Liver (tissue), 10 donors: ENCODE measurements at places on chromosomes 6 and 20. TPM values are rescaled to one million over a fixed set of nuclear protein-coding genes. Genes with fewer than 3 reads are reported as not detected.
A peak's percentile ranks its signal among the peaks of the same experiment; 100 is the strongest.

DNA sequence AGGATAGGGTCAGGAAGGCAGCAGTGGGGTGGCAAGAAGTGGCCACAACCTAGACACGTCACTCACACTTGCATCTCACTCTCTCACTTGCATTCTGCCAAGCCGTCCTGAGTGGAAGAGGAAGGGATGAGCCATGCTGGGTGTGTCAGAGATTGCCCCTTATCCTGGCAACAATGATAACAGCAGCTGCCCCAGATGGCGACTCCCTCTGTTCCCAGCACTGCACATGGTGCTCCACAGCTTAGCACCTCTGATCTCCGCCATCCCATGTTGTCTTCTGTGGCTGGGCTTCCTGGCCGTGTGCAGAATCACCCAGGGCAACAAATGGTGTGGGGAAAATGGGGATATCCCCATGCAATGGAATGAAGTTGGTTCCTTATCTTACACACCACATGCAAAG is 11.1 kb downstream of the KCNB1 start:
- H3K27me3 ChIP-seq, result no peaks in the 10 kb centered on the region
- H3K27ac ChIP-seq, result no peak overlapping the region
- no peaks in the 10 kb centered on the region for H3K36me3 ChIP-seq
- H3K4me1 ChIP-seq, result peaks cover 18% of the 10 kb centered on the region
- DNase-seq, result no peak

GRCh38 chr6:3293271-3294155 is 34.8 kb downstream of the PSMG4 start:
- no peaks in the 10 kb centered on the region for H3K36me3 ChIP-seq
- H3K27me3 ChIP-seq, result no peaks in the 10 kb centered on the region
- DNase-seq, result no peak

DNA sequence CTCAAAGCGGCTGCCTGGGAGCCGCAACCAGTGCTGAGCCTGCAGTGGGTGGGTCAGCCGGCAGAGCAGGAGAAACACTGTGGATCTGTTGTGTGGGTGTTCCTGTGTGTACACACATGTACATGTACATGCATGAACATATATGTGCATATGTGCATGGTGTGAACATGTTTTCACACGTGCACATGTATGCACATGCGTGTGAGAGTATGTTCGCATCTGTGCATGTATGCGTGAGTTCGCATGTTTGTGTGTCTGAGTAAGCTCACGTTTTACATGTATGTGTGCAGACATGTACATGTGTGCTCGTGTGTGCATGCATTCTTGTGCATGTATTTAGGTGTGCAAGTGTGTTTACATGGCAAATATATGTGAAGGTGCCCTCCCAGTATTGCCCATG is 302.6 kb downstream of the CDH4 start:
- no peak for DNase-seq
- no peaks in the 10 kb centered on the region for H3K36me3 ChIP-seq
- no peak overlapping the region for H3K4me3 ChIP-seq
- H3K4me1 ChIP-seq, result no peaks in the 10 kb centered on the region
- no peaks in the 10 kb centered on the region for H3K27me3 ChIP-seq

DNA sequence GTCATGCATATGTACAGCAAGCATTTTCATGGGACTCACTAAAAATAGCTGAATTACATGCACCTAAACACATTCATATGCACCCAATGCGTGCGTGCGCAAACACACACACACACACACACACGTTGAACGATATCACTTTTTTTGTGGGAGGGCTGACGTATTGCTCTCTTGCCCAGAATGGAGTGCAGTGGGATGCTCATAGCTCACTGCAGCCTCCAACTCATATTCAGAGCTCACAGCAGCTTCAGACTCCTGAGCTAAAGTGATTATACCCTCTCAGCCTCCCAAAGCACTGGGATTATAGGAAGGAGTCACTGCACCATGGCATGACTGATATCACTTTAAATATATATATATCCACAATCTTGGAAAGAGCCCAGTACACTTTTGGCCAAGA is 620.4 kb upstream of the MANEA start:
- no peak for DNase-seq
- H3K4me3 ChIP-seq, result no peak overlapping the region
- no peaks in the 10 kb centered on the region for H3K36me3 ChIP-seq
- no peak overlapping the region for H3K27ac ChIP-seq

DNA sequence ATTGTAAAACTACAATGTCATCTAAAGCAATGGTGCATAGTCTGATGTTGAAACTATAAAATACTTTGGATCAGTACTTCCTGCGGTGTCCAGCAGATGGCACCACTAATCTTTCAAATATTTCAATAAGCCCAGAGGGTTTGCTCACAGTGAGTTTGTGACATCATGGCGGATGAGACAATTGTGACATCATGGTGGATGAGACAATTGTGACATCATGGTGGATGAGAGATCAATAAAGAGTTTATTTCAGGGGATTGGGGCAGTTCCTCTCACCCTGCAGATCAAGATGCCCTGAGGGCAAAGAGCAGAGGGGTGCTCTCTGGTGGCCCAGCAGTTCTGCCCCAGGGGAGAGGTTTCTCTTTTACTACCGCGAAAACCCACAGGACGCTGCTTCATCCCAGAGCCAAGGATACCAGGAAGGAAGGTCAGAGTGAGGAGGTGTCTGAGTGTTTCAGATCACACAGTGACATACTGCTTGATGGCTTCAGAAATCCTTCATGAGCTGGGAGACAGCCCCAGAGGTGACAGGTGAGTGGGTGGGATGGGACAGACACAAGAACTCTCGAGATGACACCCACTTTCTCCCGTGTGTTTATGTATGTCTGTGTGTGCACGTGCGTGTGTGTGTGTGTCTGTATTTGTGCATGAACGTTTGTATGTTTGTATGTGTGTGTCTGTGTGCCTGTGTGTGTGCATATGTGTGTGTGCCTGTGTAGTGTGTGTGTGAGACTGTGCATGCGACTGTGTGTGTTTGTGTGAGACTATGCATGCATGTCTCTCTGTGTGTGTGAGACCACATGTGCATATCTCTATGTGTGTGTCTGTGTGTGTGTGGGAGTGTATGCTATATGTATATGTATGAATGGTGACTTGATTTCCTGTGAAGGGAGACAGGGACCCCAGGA is 7.3 kb upstream of the ULBP2 start:
- no peaks in the 10 kb centered on the region for H3K27me3 ChIP-seq
- no peak overlapping the region for H3K27ac ChIP-seq
- no peak overlapping the region for H3K4me3 ChIP-seq
- peaks cover 8% of the 10 kb centered on the region for H3K4me1 ChIP-seq
- peak; percentile 64 for DNase-seq
- H3K36me3 ChIP-seq, result no peaks in the 10 kb centered on the region

Gene MEI4
- total RNA-seq, result 0.84 TPM

Gene ADAM33
- total RNA-seq, result 0.70 TPM

GRCh38 chr6:166003569-166003968 is 164.1 kb downstream of the TBXT start:
- H3K4me1 ChIP-seq, result no peaks in the 10 kb centered on the region
- peaks cover 11% of the 10 kb centered on the region for H3K27me3 ChIP-seq
- no peaks in the 10 kb centered on the region for H3K36me3 ChIP-seq
- no peak overlapping the region for H3K4me3 ChIP-seq
- no peak overlapping the region for H3K27ac ChIP-seq
- DNase-seq, result no peak

- no peak overlapping the region for H3K4me3 ChIP-seq
- H3K27me3 ChIP-seq, result no peaks in the 10 kb centered on the region
- H3K4me1 ChIP-seq, result no peaks in the 10 kb centered on the region
- no peak for DNase-seq
- no peak overlapping the region for H3K27ac ChIP-seq
- peaks cover 44% of the 10 kb centered on the region for H3K36me3 ChIP-seq
Observed at GRCh38 chr6:43189776-43190304, 7.8 kb downstream of the CUL9 start.

Gene HLA-DQA1
- total RNA-seq, result 19.9 TPM

DNA sequence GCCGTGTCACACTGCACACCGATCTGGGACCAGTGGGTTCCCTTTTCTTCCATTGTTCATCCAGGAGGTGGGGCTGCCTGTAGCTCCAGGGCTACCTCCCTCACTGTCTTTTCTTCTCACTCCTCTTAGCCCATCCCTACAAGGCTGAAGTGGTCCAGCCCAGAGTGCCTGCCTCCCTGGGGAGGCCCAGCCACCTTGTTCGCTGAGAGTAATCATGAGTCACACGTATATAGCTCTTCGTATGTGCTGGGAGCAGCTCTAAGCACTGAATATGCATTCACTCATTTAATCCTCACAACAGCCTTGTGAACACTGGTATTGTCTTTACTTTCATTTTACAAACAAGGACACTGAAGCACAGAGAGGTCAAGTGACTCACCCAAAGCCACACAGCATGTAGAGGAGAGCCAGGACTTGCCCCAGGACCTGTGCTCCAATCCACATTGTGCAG is 14.7 kb upstream of the CCDC167 start:
- H3K36me3 ChIP-seq, result no peaks in the 10 kb centered on the region
- H3K4me3 ChIP-seq, result no peak overlapping the region
- DNase-seq, result no peak
- peaks cover 32% of the 10 kb centered on the region for H3K4me1 ChIP-seq

- H3K36me3 ChIP-seq, result peaks cover 4% of the 10 kb centered on the region
- no peak for DNase-seq
- no peaks in the 10 kb centered on the region for H3K27me3 ChIP-seq
- no peak overlapping the region for H3K4me3 ChIP-seq
Observed at GRCh38 chr6:43434001-43434840, 6.9 kb downstream of the ABCC10 start.
